ENCODE measurements at places on chromosomes 6 and 20. TPM values are rescaled to one million over a fixed set of nuclear protein-coding genes. Genes with fewer than 3 reads are reported as not detected.
A peak's percentile ranks its signal among the peaks of the same experiment; 100 is the strongest.

SOX4 gene
- 25.8 TPM for total RNA-seq

C20orf144 gene
- total RNA-seq = not detected

UBE2C gene
- 75.4 TPM for total RNA-seq

- DNase-seq = no peak
Observed at GRCh38 chr20:33083544-33084340, 4.3 kb downstream of the BPIFB4 start.

DNA sequence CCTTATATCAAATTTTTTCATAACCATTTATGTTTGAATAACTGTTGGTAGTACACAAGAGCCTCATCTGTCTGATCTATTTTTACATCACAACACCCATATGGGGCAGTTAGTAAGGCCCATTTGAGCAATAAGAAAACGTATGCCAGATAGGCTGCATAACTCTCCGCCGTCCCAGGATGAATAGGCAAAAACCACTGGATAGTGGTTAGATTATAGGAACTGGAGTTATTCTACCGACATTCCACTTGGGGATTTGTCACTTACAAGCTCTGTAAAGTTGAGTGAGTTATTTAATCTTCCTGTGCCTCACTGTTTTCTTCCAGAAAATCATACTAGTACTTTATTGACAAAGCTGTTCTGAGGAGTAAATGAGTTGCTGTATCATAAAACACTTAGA lies 881.9 kb downstream of the QKI start:
- DNase-seq = no peak

DNA sequence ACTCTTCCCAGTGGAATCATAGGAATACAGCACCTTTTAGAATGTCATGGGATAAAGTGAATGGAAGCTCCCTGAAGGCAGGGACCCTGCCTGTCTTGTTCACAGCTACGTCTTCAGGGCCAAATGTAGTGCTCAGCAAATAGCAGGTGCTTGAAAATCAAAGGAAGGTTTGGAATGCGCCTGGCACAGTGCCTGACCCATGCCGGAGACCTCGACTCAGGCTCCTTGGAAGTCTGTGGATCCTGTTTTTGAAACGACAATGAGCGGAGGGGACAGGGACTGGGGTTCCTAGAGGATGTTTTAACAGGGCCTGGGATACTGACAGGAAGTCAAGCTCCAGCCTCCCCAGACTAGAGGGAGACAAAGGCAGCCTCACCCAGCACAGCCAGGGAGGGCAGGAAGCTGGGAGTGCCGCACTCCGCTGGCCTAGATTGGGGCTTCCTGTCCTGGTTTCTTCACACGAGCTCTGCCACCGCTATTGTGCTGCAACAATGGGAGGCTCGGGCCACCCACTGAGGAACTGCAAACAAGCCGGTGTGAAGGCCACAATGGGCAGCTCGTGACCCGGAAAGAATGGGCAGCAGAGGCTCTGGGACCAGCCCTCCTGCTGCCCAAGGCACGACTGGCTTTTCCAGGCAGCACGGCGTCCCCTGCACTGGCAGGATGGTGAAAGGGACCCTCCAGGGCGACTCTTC lies 76.7 kb downstream of the PREX1 start:
- no peak for DNase-seq

DNA sequence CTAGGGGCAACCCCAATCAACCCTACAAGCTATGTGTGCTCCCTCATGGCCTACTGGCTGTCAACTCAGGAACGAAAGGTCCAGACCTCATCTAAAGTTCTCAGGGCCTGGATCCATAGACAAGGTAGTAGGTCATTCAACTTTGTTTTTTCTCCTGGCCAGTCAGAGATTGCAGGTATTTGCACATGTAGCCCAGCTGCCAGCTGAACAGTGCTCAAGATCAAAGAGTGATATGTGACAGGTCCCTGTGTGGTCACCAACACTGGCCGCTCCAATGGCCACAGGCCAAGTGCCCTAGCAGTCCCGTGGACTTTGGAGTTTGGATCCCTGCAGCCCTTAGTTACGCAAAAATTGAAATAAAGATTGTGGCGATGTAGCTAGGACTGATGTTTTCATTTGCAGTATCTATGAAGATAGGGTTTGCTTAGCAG lies 60.6 kb upstream of the ATXN1 start:
- DNase-seq = no peak

DNA sequence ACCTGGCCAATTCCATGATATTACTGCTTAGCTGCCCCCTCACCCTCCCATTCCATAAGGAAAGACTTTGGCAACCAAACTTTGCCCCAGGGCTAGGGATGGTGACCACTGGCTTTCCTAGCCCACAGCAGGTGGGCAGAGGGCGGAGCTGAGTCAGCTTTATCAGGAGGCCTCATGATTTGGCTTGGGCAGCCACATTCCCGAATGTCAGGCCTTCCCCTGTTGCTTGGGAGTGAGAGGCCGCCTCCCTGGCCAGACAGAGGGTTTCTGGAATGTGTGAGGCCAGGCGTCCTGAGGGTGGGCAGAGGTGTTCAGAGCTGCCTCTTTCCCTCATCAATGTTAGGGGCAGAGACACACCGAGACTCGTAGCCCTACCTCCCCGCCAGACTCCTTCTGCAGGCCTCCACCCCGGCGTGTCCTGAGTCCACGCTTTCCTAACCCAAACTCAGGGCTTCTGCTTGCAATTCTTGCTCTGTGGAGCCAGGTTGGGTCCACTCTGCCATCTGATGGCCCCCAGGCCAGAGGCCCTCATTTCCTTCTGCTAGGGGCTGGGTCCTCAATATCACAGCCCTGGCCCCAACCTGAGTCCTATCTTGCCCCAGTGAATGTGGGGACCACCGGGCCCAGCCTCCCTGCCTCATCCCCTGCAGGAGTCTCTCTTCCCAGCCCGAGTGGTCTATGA lies 19.3 kb downstream of the UQCC2 start:
- DNase-seq = no peak

DNA sequence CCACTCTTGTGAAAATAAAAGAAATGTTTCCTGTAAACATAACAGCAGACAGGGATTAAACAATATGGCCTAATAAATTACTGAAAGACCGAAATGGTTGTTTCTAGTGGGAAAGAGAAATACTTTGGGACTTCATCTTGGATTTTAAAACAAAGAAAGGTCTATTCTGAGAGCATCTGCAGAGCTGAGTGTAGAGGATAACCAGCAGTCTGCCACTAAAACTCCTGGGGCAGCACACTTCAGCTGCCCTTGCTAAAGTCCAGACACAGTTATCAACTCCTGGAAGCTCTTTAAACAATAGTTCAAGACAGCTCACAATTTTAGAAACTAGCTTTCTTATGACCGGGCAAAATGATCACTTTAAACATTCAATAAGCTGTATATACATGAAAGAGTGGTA lies 38.6 kb downstream of the AKIRIN2 start:
- DNase-seq = no peak

GRCh38 chr6:143684486-143684885 lies 6.7 kb downstream of the PHACTR2 start:
- DNase-seq = no peak

DNA sequence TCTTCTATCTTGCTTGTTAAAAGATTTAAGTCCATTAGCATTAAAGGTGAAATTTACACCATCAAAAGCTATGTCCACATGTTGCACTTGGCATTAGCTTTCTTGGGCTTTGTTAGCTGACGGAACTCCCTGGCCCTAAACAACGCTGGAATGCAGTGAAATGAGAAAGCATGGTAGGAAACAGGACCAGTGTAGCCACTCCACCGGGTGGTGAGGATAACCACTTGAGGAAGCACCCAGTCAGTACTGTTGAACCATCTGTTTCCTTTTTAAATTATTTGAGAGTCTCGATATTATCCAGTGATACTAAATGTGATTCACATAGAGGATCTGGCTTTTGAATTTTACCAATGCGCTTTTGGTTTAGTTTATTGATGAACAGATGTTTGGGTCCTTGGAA lies 374.9 kb upstream of the NOX3 start:
- no peak for DNase-seq

DNA sequence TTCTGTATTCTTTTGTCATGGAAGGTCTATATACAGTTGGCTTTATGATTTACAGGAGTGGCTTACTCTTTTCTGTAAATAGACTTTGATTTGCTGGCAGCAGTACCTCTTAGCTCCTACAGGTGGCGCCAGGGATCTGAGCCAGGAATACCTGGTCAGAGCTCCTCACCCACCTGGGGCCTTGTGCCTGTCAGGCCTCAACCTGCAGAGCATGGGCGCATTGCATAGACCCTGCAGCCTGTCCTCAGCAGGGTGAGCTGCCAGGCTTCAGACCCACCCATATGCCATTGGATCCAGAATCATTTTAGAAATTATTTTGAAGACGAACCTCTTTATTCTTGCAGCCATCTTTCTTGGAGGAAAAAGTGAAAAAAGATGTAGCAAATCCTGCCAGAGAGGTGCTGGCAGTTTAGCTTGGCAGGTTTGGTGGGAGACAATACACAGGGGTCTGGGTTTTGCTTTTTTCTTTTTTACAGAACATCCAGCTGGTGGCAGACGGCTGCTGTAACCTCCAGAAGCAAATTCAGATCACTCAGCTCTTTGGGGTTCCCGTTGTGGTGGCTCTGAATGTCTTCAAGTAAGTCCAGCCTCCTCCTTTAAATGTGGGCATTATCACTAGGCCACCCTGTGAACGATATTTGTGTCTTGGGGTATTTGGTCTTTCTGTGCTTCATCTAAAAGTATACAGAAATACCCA lies 149.1 kb downstream of the MTHFD1L start:
- DNase-seq = peak; percentile 70

All from SK-MEL-5 (cell line).